Cerebellar cortex (tissue), 1 donor: ENCODE measurements at places on chromosomes 1 and 21.

DNA sequence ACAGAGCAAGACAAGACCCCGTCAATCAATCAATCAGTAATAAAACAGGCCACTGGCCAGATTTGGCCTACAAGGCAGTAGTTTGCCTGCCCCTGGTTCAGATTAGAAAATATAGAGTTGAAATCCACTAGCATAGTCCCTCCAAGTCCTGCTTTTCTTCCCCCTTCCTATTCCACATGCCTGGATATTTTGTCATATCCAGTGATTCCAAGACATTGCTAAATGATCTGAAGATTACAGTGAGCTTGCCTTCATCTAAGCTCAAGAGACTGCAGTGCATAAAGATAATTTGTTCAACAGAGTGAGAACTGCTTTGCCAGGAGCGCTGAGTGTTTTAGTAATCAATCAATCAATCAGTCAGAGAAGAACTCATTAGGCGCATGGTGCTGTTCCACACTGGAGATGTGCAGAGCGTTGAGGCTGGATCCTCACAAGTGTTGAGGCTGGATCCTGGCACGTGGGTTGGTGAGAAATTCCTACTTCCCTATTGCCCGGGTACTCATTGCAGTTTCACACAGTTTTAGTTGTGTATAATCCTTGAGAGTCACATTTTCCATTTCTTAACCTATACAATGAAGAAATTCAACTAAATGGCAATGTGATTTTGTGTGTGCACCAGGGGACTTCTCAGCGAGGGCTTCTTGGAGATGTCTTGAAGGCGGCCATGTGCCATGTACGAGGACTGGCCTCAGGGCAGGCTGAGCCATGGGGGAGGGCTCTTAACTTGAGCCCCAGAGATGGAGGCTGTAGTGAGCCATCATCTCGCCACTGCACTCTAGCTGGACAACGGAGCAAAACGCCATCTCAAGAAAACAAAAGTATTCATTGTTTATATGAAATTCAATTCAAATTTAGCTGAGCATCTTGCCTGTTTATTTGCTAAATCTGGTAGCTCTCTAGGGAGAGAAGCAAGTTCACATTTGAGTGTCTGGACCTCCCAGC, 76.3 kb downstream of the TOMM20 start:
- DNase-seq: no peak

GRCh38 chr1:99407018-99407417, 142.7 kb downstream of the PLPPR4 start:
- DNase-seq: no peak

DNA sequence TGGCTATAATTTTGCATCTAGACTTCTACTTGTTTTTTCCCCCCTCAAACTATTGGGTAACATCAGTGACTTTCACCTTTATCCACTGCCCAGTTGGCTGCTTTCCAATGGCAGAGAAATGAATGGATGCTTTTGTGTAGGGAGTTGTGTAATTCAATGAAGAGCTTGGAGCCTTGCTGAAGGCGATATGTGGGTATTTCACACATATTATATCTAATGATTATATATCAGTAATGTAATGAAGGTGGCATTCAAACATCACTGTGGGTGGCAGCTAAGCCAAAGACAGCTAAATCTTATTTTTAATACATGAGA, 81.2 kb downstream of the TGFB2 start:
- peak; percentile 11 for DNase-seq

DNA sequence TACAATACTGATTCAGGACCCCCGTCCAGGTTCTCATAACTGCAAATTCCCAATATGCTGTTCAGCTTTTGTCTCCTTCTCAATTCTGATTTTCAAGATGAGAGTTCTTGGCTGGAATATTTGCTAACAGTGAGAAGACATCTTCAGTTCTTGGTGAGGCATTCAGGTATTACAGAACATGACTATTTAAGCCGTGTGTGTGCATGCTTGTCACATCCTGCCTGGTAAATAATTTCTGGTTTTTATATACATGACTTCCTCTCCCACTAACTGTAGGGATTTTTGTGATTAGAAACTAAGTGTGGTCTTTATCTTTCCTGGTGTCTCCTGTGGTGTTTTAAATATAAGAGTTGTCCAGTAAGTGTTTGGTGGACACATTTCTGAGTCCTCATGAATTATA, 10.2 kb upstream of the SLC19A2 start:
- no peak for DNase-seq

DNA sequence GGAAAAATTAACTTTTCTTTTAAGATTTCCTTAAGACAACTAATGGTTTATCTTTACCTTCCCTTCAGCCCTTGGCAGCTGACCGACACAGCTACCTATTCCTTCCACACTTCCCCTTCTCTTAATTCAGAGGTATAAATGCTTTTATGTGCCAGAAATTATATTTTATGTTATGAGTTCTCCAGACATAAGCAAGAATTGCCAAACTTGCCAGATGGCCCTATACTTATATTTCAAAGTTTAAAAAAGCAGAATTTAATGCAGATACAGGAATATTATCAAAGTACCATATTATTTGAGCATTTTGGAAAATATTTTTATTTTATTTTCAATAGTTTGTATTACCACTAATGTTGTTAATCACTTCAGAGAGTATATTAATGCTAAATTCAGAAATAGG, 445.0 kb downstream of the PTBP2 start:
- DNase-seq: no peak

DNA sequence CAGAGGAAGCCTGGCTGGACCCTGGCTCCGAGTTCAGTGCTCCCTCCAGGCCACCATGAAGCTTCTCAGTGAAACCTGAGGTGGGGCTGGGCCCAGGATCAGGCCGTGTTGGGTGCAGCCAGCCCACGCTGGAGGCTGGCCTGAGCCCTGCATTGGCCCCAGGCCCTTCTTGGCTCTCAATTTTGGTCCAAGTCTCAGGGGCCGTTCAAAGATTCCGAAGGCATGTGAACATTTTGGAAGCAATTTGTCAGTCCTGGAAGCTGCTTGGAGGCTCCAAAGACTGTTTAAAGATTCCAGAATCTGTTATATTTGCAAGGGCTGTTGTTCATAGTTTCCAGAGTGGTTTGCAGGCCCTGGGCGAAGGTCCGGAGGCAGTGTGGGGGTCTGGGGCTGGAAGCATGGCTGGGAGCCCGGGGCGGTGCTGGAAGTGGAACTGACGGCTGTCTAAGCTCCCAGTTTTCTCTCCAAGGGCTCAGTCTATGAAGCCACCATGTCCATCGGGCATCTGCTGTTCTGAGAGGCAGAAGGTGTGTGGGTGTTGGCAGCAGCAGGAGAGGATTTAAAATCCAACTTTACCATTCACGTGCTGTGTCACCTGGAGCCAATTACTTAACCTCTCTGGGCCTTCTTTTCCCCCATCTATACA, 104.9 kb downstream of the EPHB2 start:
- no peak for DNase-seq

- DNase-seq: no peak
These were observed 30.4 kb downstream of the PLXNA2 start for GRCh38 chr1:208213786-208214185.

DNA sequence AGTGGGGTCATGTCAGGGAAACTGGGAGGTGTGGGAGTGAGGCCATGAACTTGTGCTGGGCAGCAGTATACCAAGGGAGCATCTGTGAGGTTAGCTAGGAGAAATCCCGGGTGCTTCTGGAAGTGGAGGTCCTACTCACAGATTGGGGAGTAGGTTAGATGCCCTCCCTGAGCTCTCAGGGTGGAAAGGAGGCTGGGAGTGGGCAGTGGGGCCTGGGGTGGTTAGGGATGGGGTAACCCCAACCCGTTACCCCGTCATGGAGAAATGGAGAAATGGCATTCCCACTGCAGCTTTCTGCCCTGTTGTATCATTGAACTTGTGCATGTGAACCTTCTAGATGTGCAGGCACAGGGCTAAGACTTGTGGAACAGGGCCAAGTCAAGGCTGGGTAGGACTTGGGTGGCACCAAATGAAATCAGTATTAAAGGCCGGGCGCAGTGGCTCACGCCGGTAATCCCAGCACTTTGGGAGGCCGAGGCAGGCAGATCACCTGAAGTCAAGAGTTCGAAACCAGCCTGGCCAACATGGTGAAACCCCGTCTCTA, 27.2 kb downstream of the EXOC8 start:
- no peak for DNase-seq

GRCh38 chr1:226384040-226384439, 23.9 kb downstream of the PARP1 start:
- DNase-seq: no peak

DNA sequence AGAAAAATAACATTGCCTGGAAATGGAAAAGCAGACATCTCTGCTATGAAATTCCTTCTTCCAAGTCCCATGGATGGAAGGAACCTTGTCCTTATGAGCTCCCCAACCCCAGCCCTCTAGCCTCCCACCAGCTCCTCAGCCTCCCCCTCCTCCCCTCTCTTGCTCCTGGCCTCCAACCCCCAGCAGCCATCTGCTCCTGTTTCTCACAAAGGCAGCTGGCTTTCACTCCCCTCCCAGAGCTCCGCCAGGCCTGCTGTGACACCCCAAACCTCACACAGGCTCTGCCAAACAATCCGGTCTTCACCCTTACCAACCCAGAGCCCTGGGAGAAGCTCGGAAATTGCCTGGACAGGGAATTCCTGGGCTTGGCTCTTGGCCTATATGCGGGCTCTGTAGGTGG, 69.2 kb downstream of the KLHDC7A start:
- DNase-seq: peak; percentile 44

- no peak for DNase-seq
These were observed 175.5 kb upstream of the HOOK1 start for GRCh38 chr1:59639266-59639665.

DNA sequence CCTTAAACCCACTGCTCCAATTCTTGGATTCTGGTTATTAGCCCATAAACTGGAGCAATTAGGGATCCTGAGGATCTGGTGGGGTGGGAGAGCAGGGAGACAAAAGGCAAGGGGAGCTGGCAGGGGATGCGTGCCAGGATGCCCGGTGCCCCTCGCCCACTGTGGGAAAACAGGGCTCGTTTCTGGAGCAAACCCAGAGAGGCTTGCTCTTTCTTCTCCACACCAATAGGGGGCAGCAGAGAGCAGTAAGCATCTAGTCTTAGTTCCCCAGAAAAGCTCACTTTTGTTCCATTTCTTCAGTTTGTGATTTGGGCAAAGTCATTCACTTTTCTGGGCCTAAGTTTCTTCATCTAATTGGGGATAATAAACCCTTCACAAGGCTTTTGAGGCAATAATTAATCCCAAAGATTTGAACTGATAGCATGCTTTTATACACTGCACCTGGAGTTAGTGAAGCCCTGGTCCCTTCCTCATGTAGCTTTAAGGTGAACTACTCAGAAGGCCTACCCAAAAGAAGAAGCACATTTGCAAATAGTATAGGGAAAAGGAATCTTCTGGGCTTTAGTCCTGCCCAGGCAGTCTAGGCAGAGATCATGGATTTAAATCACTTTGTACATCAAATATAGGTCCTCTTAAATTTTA, 160.6 kb upstream of the USP24 start:
- peak; percentile 48 for DNase-seq

DNA sequence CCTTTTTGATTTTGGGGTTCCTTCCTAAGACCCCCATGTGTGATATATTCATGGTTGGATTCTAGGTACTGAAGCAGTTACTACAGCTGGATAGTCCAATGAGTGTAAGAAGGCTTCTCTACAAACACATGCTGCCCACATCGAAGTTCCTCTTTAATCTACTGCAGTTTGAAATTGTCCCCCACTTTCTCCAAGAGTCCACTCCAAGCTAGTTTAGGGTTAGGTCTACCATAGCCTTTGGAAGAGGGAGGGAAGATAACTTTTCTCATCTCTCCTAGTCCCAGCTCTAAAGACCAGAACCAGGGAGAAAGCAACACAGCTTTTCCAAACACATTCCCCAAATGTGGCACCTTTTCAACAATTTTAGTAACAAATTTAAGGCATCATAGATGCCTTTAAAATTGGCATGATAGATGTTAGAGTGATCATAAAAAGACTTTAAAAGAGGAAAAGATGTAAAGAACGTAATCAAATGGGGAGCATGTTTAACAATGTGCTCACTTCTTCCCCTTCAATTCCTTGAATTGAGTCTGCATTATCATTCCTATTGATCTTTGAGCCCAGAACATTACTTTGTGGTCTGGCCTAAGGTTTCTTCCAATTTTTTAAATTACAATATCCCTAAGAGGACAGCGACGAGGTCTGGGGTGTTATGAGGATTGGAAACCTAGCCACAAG, 1.0 kb upstream of the EXO1 start:
- DNase-seq: no peak

DNA sequence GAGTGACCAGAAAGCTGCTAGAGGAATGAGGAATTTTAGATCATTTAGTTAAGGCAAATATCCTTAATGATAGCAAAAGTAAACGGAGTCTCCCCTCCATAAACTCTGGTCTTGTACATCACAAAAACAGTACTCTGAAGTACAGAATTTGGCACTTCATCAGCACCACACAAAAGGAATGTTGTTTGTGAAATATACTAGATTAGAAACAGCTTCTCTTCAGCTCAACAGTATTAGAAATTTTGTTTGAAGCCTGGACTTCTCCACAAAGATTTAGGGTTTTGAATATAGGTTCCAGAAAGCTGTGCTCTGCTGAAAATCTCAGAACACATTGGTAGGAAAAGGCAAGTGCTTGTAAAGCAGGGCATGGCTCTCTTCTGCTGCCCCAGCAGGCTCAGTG, 135.1 kb upstream of the PTGFR start:
- no peak for DNase-seq

DNA sequence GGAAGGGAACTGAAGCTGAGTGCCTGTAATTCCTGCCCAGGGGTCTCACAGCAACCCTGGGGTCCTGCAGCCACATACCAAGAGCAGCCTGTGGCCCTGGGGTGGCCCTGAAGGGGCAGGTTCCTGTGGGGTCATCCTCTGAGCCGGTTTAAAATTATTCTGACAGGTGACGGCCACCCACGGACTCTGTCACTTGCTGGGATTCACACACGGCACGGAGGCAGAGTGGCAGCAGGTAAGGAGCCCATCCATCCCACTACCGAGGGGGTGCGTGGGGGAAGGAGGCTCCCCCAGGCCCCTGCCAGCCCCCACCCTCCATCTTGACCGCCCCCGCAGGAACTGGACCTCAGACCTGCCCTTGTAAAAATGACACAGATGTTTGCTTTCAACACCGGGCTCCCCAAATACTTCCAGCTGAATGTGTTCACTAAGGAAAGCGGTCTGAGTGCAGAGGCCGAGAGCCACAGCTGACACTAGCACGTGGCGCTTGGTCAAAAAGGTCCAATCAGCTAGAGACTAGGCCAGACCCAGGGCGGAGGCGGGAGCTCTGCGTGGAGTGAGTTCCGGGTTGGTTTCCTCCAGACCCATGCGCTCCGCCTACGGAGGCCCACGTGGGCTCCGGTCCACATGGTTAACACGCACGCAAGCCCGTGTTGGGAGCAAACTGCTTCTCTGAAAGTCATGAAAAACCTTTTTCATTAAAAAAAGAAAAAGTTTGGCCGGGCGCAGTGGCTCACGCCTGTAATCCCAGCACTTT, 10.0 kb downstream of the YBEY start:
- DNase-seq: no peak

- no peak for DNase-seq
These were observed 413.4 kb upstream of the BEND5 start for GRCh38 chr1:49190138-49190537.
